AG04449 (cell line): ENCODE measurements at places on chromosomes 6 and 20.

GRCh38 chr20:39112178-39112743, 150.1 kb downstream of the DHX35 start:
- DNase-seq = no peak

- DNase-seq = no peak
Observed at GRCh38 chr6:106252687-106253086, 72.9 kb downstream of the ATG5 start.

DNA sequence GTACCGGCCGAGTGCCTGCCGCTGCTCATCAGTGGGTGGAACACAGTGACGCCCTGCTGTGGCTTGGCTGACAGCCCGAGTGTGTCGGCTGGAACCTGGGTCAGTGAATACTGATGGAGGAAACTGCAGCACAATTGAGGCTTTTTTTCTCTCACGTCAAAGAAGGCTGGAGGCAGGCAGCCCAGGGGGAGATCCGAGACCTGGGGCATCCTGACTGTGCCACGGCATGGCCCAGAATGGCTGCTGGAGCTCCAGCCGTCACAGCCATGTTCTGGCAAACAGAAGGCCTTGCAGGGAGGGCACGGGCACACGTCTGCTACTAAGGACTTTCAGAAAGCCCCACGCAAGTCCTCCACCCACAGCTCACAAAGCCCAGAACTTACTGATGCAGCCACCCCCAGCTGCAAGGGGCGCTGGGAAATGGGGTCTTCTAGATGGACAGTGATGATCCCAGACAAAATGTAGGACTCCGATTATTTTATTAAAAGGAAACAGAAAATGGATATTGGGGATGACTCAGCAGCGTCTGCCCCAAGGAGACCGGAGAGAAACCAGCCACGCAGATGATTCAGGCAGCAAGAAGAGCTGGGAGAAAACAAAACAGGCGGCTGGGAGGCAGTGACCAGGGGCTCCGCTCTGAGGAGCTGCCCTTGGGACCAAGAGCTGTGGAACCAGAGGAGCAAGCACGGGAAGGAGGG, 140.0 kb downstream of the TAF4 start:
- DNase-seq = no peak

DNA sequence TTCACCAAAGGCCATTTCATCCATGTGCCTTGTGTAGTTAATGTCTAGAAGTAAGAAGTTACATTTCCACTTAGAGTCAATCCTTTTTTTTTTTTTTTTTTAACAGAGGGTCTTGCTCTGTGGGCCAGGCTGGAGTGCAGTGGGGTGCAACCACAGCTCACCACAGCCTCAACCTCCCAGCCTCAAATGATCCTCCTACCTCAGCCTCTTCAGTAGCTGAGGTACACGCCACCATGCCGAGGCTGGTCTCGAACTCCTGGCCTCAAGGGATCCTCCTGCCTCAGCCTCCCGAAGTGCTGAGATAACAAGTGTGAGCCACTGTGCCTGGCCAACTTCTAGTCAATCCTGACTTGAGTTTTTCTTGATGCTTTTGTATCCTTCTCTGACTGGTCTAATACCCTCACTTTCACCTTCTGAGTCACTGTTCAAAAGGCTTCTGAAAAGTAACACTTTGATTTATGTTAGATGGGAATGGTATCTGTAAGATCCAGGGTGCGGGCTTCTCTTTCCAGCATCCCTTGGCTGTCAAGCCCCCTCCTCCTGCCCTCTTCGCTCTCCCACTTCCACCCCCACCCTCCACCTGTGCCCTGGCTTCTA, 22.1 kb downstream of the TRAM2 start:
- no peak for DNase-seq
